IMR-90 (cell line): ENCODE measurements at places on chromosomes 11 and 22.

DNA sequence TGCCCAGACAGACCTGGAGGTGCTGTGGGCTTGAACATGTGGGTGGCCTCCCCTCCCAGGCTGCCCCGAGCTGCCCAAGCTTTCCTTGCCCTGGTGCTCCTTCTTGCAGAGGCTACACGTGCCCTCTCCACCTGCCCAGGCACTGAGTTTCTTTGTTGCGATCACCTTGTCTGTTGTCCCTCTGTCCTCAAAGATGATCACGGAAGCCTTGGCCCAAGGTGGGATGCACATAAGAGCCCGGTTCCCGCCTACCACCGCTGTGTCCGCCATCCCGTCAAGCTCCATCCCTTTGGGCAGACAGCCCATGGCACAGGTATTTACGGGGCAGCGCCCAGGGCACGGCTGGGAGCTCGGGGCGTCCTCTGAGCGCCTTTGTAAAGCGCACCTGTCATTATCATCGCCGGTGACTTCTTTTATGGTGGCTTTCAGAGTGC is 67.5 kb downstream of the MED15 start:
- no peak overlapping the region for H3K4me3 ChIP-seq
- no peaks in the 10 kb centered on the region for H3K27me3 ChIP-seq
- no peak overlapping the region for H3K27ac ChIP-seq
- no peak for DNase-seq
- H3K36me3 ChIP-seq = peaks cover 72% of the 10 kb centered on the region

GRCh38 chr22:24102366-24103200 is 78.7 kb upstream of the SUSD2 start:
- H3K4me3 ChIP-seq = no peak overlapping the region
- no peak overlapping the region for H3K27ac ChIP-seq
- no peak for DNase-seq

- peaks cover 2% of the 10 kb centered on the region for H3K4me1 ChIP-seq
- no peaks in the 10 kb centered on the region for H3K27me3 ChIP-seq
- peaks cover 29% of the 10 kb centered on the region for H3K36me3 ChIP-seq
- H3K4me3 ChIP-seq = no peak overlapping the region
- no peak overlapping the region for H3K27ac ChIP-seq
Observed at GRCh38 chr22:35419756-35420155, 19.8 kb downstream of the MCM5 start.

DNA sequence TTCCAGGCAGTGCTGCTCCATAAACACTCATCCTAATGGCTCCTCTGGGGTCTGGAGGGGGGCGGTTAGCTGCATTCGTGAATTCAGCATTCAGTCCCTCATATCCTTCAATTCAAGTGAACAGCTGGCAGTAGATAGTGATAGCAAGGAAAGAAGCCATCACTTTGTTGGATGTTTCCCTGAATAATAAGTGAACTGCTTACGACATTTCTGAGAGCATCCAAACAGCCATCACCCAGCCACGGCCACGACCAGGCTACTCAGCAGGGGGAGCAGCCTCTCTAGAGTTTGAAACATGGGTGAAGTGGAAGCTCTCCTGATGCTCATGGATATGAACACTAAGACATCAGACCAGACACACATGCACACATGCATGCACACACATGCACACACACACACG is 163.6 kb downstream of the NTM start:
- DNase-seq = no peak
- no peak overlapping the region for H3K4me3 ChIP-seq
- H3K27ac ChIP-seq = no peak overlapping the region
- no peaks in the 10 kb centered on the region for H3K4me1 ChIP-seq
- peaks cover 2% of the 10 kb centered on the region for H3K27me3 ChIP-seq

- H3K4me3 ChIP-seq = no peak overlapping the region
- no peaks in the 10 kb centered on the region for H3K27me3 ChIP-seq
- H3K4me1 ChIP-seq = peaks cover 12% of the 10 kb centered on the region
Observed at GRCh38 chr11:102177126-102177525, 66.9 kb downstream of the YAP1 start.

- no peaks in the 10 kb centered on the region for H3K4me1 ChIP-seq
- no peaks in the 10 kb centered on the region for H3K36me3 ChIP-seq
- H3K27ac ChIP-seq = no peak overlapping the region
- H3K4me3 ChIP-seq = no peak overlapping the region
Observed at GRCh38 chr11:131637469-131638175, 267.2 kb downstream of the NTM start.
